Esophagus squamous epithelium (tissue), 5 donors: ENCODE measurements at places on chromosomes 13 and 19.

- no peak for DNase-seq
These were observed 1861.3 kb downstream of the PCDH9 start for GRCh38 chr13:65368832-65369231.

DNA sequence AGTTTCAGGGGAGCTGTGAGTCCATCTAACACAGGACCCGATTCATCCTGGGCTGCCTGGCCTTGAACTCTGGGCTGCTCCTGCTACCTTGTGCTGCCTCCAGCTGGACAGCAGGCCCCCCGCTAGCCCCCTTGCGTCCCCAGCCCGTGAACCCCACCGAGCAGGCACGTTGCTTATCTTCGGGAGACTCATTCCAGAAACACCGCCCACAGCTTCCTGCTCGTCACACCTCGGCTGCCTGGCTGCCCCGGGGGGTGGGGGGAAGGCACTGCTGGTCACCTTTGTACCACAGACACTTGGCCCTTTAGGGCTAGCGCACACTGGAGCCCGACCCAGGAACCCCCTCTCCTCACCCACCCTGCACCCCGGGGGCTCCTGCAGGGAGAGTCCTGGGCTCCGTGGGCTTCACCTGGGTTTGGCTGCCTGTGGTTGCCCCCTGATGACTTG is 48.1 kb downstream of the CRTC1 start:
- DNase-seq = no peak

- no peak for DNase-seq
These were observed 81.1 kb downstream of the COL4A1 start for GRCh38 chr13:110225609-110226574.

DNA sequence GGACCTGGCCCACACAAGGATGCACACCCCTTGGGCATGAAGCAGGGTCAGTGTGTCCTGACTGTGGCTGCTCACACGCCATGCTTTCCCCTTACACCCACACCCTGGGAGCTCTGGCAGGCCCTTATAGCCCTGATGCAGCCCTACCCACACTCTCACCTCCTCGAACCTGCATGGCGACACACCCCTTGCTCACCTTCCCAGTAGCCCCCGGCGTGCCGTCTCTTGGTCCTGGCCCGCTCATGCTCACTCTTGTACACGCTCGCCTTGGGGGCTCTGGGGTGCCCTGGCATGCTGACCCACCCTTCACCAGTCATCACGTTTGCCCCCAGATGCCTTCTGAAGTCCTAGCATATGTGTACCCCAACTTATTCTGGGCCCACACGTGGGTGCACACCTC is 56.1 kb downstream of the MAP4K1 start:
- DNase-seq = no peak

DNA sequence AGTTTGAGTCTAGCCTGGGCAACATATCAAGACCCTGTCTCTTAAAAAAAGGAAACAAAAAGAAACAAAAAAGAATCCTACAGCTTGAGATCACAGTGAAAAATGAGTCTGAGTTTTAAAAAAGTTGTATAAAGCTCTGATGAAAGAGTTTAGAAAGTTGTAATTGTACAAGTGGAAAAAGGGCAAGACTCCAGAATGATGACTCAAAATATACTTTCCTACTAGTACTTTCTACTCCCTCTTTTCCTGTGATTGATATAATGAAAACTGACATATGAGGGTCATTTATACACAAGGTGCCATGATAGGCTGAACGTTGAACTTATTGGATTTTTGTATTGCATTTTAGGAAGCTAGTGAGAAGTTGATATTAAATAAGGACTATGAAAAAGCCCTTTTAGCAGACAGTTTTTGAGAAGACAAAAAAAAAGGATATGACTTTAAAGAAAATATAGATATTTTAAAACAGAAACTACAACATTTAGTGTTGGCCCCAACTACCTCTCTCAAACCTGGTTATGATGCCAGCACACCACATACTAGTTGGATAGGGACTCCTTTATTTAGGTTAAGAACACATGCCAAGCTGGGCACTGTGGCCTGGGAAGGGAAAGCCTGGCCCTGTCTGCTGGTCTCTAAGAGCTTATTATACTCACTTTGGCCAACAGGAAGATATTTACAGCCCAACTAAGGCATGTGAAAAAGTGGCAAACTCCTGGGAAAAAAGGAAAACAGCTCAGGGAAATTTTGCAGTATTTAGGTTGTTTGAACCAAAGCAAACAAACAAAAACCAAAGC is 116.6 kb downstream of the KL start:
- no peak for DNase-seq

- no peak for DNase-seq
These were observed 8.3 kb downstream of the CACTIN start for GRCh38 chr19:3618144-3618810.

- DNase-seq = no peak
These were observed 29.4 kb upstream of the FBXL3 start for GRCh38 chr13:77056382-77056781.

GRCh38 chr13:51912511-51913225 is 50.9 kb downstream of the CCDC70 start:
- DNase-seq = no peak

DNA sequence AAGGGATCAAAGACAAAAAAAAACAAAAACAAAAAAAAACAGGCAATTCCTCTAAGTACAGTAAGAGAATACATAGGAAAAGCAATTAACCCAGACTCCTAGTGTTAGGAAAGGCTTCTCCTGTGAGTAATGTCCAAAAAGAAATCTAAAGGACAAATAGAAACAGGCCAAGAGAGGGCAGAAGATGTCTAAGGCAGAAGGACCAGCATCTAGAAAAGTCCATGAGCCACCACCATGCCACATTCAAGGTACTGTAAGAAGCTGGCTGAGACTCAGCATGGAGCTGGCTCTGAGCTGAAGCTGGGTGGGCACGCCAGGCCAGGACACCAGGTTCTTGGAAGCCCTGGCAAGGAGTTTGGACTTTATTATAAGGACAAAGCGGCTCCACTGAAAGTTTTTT is 118.1 kb upstream of the FRY start:
- DNase-seq = no peak

GRCh38 chr19:30784850-30785457 is 412.8 kb downstream of the ZNF536 start:
- no peak for DNase-seq

DNA sequence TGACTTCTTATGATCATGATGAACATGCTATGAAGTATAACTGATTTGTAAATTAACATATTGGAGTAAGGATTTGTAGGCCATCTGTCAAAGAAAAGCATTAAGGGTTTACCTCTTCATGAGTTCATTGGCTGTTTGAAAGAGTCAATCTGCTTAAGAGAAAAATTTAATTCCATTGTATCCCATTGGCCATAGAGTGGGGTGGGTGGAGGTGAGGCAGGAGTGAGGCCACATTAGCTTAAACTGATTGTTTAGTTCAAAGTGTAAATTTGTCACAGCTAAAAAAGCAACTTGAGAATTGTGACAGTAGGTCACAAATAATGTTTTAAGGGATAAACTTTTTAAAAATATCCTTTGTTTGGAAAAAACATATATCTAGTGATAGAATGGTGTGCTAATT is 11.4 kb downstream of the GPR180 start:
- DNase-seq = no peak

- DNase-seq = no peak
These were observed 5.3 kb downstream of the NECTIN2 start for GRCh38 chr19:44851427-44851826.

- DNase-seq = no peak
These were observed 27.1 kb downstream of the MEGF8 start for GRCh38 chr19:42352301-42353259.

GRCh38 chr19:42514449-42514848 is 13.8 kb downstream of the CEACAM1 start:
- no peak for DNase-seq

GRCh38 chr13:55727683-55728082 is 1413.0 kb upstream of the PRR20A start:
- no peak for DNase-seq

- DNase-seq = no peak
These were observed 9.2 kb downstream of the ADGRE2 start for GRCh38 chr19:14769201-14769600.

- no peak for DNase-seq
These were observed 1344.6 kb downstream of the OLFM4 start for GRCh38 chr13:54373211-54373610.

- DNase-seq = no peak
These were observed 20.5 kb upstream of the SLC15A1 start for GRCh38 chr13:98772794-98773452.

DNA sequence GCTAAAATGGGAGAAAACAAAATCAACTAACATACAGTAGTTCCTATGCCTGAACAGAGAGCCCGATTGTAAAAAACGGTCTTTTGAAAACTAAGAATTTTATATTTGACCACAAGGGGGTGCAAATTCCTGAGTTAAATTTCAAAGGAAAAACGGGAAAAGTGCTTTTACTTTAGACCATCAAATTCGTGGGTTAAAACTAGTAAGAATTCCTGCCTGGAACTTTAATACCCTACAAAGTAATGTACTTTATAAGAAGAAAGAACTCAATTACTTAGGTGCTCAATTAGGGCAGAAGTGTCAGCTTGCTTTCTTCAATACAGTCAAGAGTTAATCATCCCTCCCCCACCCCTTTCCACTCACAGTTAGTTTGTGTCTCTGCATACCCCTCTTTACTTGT is 69.8 kb downstream of the KCNRG start:
- DNase-seq = no peak

DNA sequence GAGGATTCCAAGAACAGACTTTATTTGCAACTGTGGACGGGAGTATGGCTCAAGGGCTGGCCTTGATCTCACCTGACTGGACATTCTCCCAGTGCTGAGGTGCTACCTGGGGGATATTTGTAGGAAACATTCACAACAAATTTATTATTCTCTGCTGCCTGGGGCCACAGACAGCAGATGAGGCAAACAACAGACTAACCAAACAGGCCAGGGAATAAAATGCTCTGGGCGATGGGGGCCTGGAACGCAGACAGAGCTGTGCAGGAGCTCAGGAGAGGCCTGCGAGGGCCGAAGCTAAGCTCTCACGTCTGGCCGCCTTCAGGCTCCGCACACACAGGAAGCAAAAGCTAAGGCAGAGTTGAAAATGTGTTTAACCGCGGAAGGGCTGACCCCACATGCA is 7.8 kb downstream of the PLPP2 start:
- no peak for DNase-seq

GRCh38 chr19:1825909-1826556 is 14.0 kb upstream of the ATP8B3 start:
- no peak for DNase-seq

GRCh38 chr19:31378404-31378803 is 29.2 kb upstream of the TSHZ3 start:
- no peak for DNase-seq

DNA sequence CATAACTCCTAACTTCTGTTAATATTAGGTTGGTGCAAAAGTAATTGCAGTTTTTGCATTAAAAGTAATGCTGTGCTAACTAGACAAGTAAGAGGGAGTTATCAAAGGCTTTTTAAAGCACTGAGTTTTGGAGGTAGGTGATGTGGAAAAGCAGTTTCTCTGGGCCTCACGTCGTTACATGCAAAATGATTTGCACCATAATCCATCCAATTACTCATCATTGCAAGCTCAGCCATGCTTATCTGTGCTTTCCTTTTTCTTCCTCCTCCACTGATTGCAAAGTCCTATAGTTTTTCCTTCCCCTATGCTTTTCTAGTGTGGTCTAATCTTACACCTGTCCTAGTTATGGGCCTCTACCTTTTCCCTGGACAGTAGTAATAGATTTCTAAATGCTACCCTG is 35.4 kb upstream of the INTS6 start:
- no peak for DNase-seq

DNA sequence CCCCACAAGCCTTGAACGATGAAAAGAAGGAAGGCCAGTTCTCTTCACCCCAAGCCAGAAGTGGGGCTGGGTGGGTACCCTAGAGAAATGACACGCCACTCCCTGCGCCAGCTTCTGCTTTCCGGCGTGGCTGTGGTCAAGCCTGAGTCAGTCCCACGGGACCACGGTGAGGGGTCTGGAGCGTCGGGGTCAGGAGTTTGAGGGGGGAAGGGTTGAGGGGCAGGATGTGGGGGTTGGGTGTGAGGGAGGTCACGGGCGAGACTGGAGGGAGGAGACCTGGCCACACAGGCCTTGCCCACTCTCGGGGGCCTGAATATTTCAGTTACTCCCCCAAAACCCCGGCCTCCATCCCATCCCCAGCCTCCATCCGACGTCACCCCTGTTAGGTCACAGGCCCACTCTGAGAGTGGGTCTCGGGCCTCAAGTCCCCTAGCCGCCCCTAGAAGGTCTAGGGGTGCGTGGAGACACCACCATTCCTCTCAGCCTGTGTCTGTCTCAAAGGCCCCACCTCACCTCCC is 500 bp upstream of the IFI30 start:
- DNase-seq = no peak

GRCh38 chr19:37997911-37998344 is 90.9 kb downstream of the SIPA1L3 start:
- no peak for DNase-seq

DNA sequence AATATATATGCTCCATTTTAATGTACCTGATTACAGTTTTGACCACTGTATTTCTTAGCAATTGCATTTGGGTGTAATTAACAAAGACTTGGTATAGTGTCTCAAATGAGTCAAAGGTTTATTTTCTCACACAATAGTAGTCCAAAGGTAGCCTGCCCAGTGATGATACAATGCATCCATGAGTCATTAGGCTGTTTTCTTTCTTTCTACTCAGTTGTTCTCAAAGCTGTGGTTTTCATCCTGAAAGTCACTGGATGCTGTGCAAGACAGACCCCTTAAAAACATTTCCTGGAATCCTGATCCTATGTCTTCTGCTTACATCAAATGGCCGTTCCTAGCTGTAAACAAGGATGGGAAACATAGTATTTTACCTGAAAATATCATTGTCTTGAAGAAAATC is 651.2 kb upstream of the MIR17HG start:
- no peak for DNase-seq

DNA sequence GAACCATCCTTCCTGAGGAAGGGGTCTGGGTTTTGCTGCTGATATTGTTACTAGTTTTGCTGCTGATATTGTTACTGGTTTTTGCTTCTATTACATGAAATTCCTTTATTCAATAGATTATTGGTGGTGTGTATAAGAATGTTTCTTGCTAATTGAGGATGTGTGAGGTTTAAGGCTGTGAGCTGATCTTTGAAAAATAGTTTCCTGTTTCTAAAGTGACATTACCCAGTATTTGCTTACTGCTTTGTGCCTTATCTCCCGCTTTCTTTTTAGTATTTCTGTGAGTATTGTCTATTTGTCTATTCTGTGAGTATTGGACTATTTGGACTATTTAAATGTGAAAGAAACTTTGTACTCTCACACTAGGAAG is 38.2 kb upstream of the C1QTNF9 start:
- DNase-seq = no peak

- no peak for DNase-seq
These were observed 16.5 kb downstream of the AP2S1 start for GRCh38 chr19:46834121-46834520.

GRCh38 chr13:75175575-75175974 is 306.4 kb downstream of the TBC1D4 start:
- DNase-seq = no peak
